Common myeloid progenitor, CD34-positive (primary cell): ENCODE measurements at places on chromosomes 1 and 21.
A peak's percentile ranks its signal among the peaks of the same experiment; 100 is the strongest.

- no peak for DNase-seq
These were observed 7.6 kb upstream of the HJV start for GRCh38 chr1:146029117-146029516.

DNA sequence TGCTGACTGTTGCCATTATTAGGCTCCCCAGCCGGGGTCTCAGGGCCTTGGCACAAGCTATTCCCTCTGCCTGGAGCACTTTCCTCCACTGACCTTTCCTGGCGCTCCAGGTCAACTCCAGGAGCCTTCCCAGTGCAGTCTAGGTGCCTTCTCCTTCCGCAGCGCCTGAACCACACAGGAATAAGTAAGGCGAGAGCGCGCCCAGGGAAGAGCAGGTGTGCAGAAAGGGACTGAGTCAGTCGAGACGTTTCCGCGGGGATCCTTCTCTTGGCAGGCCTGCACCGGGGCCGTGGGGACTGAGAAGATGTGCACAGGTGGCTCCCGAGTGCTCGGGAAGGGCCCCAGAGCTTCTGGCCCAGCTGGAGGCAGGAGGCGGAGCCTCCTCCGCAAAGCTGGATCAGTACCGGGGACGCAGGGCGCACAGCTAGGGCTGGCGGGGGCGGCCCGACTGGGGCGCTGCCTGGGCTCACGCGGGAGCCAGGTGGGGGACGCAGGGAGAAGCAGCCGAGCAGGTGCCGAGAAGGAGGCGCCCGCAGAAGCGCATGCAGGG lies 765 bp upstream of the BMP8A start:
- DNase-seq, result no peak

DNA sequence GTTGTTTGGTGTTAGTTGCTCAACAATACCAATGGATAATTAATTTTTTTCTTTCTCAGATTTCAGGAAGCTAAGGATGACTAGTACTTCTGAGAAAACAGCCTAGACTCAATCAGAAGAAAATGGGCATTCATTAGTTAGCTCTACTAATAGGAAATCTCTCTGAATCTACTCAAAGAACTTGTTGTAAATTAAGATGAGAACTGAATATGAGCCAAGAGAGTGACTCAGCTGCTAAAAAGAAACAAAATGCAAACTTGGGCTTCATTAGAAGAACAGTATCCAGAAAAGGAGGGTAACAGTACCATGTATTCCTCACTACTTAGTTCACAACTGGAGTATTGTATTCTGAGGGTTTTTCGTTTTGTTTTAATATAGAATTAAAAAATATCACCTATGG lies 12.5 kb downstream of the FOXJ3 start:
- peak; percentile 37 for DNase-seq

GRCh38 chr1:200874694-200875093 lies 1.9 kb downstream of the GPR25 start:
- DNase-seq, result no peak

- no peak for DNase-seq
These were observed 9.1 kb downstream of the SH3GLB1 start for GRCh38 chr1:86713477-86713876.

DNA sequence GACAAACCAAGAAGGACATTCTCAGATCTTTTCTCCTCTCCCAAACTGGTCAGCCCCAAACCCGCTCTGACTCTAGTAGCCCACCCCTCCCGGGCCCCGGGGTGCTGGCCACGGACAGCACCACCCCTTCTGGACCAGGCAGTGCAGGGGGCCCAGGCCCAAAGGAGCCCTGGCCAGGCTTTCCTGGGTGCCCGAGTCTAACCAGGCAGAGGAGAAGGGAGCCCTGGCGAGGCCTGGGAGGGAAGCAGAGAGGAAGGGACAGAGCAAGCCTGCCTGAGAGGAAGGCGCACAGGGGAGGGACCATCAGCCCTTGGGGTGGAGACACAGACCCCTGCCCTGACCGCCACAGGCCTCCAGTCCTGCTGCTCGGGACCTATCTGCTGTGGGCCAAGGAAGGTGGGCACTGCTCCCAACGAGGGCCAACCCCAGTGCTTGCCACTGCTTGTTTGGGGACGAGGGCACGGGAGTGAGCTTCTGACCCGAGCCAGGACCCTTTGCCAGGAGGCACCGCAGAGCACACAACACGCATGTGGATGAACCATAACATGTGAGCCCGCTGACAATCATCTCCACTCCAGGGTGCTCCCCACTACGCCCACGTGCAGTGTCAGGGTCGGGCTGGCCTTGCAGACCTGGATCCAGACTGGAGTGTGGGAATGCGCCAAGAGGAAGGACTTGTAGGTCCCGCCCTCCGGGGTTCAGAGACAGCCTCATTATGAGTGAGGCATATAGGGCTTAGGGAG lies 57.6 kb downstream of the KCNAB2 start:
- no peak for DNase-seq

- no peak for DNase-seq
These were observed 82.7 kb downstream of the KCND3 start for GRCh38 chr1:111906816-111907215.

DNA sequence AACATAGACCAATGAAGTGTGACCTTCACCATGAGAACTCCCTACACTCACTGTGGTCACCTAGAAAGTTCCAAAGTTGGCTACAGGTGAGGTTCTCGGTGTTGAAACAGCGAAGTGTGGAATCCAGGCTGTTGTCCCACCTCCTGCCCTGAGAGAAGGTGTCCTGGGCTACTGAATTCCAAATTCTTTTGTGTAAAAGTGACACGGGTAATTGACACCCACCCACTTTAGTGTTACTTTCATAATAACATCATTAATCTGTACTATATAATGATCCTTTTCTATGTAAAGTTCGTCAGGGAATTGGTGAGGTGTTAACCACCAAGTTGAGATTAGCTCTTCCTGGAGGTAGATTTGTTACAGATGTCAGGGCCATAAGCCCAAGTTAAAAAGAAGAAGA lies 690.7 kb downstream of the RWDD3 start:
- DNase-seq, result no peak
